Omental fat pad (tissue), 4 donors: ENCODE measurements at places on chromosomes 11 and 22. TPM values are rescaled to one million over a fixed set of nuclear protein-coding genes. Genes with fewer than 3 reads are reported as not detected.

The MRGPRX4 gene
- total RNA-seq, result not detected

DNA sequence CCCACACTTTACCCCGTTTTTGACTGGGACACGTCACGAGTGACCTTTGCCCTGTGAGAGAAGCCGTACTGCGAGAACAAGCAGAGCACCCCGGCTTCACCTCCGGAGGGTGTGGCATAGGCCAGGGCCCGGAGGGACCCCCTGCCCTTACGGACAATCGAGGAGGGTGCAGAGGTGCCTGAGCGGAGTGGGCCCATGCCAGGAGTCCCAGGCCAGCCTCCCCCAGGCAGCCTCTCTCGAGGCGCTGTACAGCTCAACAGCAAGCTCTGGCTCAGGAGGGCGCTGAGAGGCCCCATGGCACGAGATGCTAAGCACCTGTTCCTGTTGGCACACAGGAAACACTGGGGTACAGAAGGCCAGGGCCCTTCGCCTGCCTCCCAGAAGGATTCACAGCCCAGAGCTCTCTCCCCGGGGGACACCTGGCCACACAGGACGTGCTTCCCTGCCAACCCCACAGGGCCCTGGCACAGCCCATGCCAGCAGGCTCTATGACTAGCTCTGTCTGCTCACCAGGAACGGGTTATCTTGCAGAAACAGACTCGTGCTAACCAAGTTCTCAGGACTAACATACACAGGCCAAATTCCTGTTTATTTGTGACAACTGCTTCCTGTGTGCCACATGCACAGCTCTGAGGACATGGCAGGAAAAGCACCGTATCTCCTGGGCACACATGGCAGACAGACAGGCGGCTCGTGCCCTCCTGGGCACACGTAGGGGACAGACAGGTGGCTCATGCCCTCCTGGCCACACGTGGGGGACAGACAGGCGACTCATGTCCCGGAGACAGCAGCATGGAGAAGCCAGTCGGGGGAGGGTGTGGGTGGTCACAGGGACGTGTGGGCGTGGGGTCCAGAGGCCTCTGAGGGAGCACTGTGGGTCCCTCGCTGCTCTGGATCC lies 11.6 kb downstream of the TOLLIP start:
- DNase-seq, result no peak

The OR51D1 gene
- total RNA-seq, result not detected

GRCh38 chr11:117589063-117589462 lies 208.0 kb downstream of the DSCAML1 start:
- no peak for DNase-seq
